ENCODE measurements at places on chromosomes 5 and 9. TPM values are rescaled to one million over a fixed set of nuclear protein-coding genes. Genes with fewer than 3 reads are reported as not detected.
A peak's percentile ranks its signal among the peaks of the same experiment; 100 is the strongest.

The HRCT1 gene
- 1.4 TPM for total RNA-seq

GRCh38 chr9:78938821-78939220 is 632.9 kb upstream of the TLE4 start:
- no peak for DNase-seq

The SLC9A3 gene
- total RNA-seq, result 2.6 TPM

The PTGES2 gene
- 50.8 TPM for total RNA-seq

The TLR4 gene
- total RNA-seq, result 9.7 TPM

The MEF2C gene
- total RNA-seq, result 91.4 TPM

DNA sequence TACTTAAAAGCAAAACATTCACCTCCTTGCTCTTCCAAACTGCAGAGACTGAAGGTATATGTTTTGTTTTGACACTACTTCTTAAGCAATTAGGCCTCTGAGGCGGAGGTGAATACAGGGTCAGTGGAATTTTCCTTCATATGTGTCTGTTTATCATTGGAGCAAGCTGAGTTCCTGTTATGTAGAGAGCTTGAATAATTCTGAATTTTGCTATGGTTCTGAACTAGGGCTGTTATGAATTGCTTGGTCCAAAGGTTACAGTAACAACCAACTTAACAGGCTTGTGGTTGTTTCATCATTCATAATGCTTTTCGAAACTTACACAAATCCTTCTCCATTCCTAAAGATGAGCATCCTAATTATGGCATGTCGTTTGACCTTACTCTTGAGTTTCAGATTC is 444.6 kb upstream of the MEF2C start:
- no peak for DNase-seq

DNA sequence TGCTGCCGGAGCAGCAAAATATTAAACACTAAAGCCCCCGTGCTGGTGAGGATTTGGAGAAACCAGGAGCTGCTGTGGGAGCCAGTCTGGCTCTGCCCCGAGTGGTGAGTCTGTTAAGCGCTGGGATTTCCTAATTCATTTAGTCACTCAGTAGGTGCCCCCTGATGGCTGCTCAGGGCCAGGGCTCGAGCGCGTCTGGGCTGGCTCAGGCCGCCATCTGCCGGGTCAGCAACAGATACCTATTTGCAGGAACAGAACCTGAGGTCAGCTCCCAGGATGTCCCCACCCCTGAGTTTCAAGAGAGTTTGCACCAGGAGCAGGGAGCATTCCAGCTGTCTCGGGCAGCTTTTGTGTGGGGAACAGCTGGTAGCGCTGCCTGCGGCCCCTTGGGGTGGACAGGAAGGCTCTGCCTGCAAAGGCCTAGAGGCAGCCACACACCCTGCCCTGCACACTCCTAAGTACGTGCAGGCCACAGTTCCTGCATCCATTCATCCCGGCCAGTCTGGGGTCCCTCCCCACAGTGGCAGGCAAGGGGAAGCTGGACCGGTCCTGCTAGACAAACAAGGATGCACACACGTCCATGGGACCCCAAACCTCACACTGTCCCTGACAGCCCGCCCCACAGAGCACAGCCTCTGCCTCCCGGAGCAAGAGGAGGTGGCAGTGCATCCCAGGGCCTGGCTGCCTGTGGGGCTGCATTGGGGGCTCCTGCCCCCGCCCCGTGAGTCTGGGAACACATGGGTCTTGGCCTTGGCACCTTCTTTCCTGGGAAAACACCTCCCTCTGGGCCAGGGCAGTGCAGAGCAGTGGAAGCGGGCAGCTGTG is 83.7 kb downstream of the ADAMTS2 start:
- DNase-seq, result no peak

DNA sequence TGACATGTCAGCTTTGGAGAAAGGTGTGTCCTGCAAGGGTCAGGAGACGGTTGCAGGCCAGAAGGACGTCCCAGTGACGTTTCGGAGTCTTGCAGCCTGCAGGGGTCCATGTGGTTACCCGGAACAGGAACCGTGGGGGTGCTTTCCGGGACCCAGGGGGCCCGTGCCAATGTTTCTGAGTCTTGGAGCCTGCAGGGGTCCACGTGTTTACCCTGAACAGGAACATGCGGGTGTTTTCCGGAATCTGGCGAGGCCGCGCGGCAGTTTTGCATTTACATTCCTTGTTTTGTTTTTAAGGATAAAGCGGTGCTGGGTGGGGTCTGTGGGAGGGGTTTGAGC is 30.6 kb downstream of the NKD2 start:
- no peak for DNase-seq

DNA sequence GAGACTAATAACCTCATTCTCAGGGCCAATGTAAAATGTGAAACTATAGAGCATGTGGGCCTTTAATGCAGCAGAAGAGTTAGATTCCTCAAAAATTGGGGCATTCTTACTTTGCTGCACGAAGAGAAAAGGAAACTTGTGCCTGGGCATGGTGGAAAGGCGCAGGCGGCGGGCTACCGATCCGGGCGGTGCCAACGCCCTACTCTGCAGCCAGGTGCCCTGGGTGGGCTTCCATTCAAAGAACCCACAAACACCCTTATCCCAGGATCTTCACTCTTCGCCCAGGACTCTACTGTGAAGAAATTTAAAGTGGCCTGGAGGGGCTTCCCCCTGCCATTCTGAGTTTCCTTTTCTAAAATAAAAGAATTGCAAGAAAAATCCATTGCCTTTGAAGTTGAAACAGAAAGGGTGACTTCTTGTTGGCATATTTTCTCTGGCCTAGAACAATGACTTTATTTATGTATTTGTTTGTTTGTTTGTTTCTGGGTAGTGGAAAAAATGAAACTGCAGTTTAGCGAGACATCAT is 124.9 kb downstream of the TMEM161B start:
- DNase-seq, result peak; percentile 19

The CFAP157 gene
- 4.5 TPM for total RNA-seq

The CYLC2 gene
- not detected for total RNA-seq
